MM.1S (cell line): ENCODE measurements at places on chromosomes 13 and 19.

- no peaks in the 10 kb centered on the region for H3K4me1 ChIP-seq
- no peaks in the 10 kb centered on the region for H3K36me3 ChIP-seq
- no peak overlapping the region for H3K27ac ChIP-seq
- DNase-seq: no peak
Measured at GRCh38 chr19:9967326-9967725, 31.0 kb upstream of the OLFM2 start.

- no peak for DNase-seq
- no peaks in the 10 kb centered on the region for H3K4me1 ChIP-seq
- no peaks in the 10 kb centered on the region for H3K36me3 ChIP-seq
- peaks cover 95% of the 10 kb centered on the region for H3K27me3 ChIP-seq
- no peak overlapping the region for H3K27ac ChIP-seq
Measured at GRCh38 chr19:15829306-15829698, 13.8 kb upstream of the OR10H1 start.

DNA sequence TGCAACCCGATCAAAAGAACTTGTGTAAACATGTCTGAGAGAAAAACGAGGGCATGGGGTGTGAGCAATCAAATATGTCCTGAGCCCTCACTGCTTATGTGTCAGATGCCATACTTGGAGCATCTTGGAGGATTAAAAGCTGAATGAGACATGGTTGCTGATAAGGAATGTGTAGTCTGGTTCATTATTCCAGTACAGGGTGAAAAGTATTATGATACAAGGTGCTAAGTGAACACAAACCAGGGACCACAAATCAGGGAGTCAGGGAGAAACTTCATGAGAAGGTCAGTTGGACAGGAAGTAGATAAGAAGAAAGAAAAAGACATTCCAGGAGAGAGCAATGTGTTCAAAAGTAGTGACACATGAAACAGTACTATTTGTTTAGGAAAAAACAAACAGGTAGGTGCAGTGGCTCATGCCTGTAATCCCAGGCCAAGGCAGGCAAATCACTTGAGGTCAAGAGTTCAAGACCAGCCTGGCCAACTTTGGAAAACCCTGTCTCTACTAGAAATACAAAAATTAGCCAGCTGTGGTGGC, 2.0 kb upstream of the RCBTB1 start:
- DNase-seq: no peak
- no peaks in the 10 kb centered on the region for H3K4me1 ChIP-seq
- no peaks in the 10 kb centered on the region for H3K27me3 ChIP-seq
- H3K36me3 ChIP-seq: no peaks in the 10 kb centered on the region
- H3K27ac ChIP-seq: no peak overlapping the region

DNA sequence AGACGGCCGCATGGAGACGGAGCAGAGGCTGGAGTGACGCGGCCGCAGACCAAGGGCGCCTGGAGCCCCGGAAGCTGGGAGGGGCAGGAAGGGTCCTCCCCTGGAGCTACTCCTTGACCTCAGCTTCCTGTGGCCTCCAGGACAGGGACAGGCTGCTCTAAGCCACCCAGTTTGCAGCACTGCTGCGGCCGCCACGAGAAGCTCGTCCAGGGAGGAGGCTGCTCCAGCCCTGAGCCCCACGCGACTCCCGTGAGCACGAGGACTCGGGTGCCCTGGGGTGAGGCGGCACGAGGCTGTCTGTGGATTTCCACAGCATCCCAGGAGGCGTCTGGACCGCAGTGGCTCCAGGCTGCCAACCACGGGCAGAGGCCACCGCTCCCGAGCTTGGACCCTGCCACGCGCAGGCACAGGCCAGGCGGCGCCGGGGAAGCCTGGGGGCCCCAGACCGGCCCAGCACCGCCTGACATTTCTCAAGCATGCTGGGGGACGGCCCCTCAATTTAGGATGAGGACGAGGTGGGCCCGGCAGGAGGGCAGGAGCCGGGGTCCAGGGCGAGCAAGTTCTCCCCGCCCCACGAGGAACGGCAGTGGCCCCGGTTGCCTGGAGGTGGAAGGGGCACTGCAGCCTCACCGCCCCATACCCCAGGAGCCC, 10.7 kb downstream of the SBNO2 start:
- H3K36me3 ChIP-seq: no peaks in the 10 kb centered on the region
- no peak overlapping the region for H3K4me3 ChIP-seq
- DNase-seq: no peak
- H3K4me1 ChIP-seq: no peaks in the 10 kb centered on the region
- H3K27ac ChIP-seq: no peak overlapping the region

GRCh38 chr19:49160450-49161189, 3.0 kb downstream of the TRPM4 start:
- H3K36me3 ChIP-seq: no peaks in the 10 kb centered on the region
- H3K27ac ChIP-seq: no peak overlapping the region
- peaks cover 70% of the 10 kb centered on the region for H3K27me3 ChIP-seq
- no peak for DNase-seq
- H3K4me1 ChIP-seq: no peaks in the 10 kb centered on the region

GRCh38 chr13:51298812-51299211, 40.7 kb upstream of the SERPINE3 start:
- DNase-seq: no peak
- H3K4me1 ChIP-seq: no peaks in the 10 kb centered on the region
- H3K36me3 ChIP-seq: no peaks in the 10 kb centered on the region
- H3K4me3 ChIP-seq: no peak overlapping the region
- H3K27ac ChIP-seq: no peak overlapping the region
- H3K27me3 ChIP-seq: no peaks in the 10 kb centered on the region
